Activated T-helper 17 cell treated with anti-CD3 and anti-CD28 coated beads, Interleukin-2, amount 50 U/mL, for 72 hours (primary cell): ENCODE measurements at places on chromosomes 4 and X. TPM values are rescaled to one million over a fixed set of nuclear protein-coding genes. Genes with fewer than 3 reads are reported as not detected.

DNA sequence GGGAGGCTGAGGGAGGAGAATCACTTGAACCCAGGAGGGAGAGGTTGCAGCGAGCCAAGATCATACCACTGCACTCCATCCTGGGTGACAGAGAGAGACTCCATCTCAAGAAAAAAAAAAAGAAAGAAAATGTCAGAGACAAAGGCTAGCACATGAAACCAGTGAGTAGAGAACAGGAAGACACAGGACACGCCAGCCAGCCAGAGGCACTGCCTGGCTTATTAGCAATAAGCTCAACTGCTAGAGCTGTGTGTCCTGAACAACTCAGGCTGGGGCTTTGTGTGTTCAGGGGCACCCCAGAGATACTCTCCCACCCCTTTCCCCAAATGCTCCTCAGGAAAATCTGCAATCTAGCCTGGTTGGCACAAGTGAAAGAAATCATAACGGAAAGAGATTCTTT, 60.0 kb downstream of the RHOH start:
- ATAC-seq = no peak

GPR101 gene
- not detected for total RNA-seq

EREG gene
- not detected for total RNA-seq

DNA sequence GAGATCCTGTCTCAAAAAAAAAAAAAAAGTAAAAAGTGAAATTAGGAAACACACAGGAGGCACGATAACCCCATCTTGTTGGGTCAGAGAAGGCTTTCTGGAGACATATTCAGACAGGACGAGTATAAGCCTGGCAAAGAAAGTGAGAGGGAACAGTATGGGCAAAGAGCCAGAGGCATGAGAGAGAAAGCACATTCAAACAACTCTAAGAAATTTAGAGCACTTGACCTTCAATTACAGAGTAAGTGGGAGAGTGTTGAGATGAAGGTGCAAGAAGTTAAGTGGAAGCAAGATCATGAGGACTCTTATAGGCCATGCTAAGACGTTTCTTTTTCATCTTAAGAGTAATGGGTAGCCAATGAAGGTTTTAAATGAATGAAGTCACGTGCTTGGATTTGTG, 70.4 kb downstream of the ELOVL6 start:
- no peak for ATAC-seq

FAM47B gene
- not detected for total RNA-seq

TECRL gene
- not detected for total RNA-seq

DNA sequence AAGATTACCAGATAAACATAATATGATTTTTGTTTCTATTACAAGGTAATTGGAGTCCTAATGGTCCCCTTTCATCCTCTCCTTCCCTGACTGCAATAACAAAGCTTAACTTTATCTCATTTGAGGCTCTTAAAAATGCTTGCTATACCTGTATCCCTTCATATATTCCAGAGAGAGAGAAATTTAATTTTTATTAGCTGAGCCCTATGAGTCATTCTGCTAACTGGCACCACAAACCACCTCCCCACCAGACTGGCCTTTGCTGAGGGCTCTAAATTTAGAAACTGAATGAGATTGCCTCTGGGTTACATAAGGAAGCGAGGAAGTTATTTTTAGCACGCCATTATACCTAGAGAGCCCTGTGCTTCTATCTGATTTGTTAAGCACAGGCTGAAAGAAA, 27.4 kb downstream of the CBLL2 start:
- ATAC-seq = no peak

DNA sequence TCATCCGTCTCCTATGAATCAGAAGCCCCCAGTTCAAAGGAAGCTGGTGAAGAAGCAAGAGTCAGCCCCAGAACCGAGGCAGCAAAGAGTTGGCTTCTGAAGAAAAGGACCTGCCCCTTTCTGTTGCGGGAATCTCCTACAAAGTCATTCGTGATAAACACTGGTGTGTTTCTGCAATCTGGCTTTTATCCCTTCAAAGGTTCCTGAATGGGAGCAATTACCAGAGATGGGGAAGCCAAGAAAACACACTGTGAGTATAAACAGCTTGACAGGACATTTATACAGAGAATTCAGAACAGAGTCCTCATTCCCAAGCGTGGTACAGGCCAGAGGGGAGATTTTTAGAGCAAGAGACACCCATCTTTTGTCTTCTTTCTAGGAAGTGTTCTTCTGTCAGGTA, 226.8 kb upstream of the LNX1 start:
- no peak for ATAC-seq

DNA sequence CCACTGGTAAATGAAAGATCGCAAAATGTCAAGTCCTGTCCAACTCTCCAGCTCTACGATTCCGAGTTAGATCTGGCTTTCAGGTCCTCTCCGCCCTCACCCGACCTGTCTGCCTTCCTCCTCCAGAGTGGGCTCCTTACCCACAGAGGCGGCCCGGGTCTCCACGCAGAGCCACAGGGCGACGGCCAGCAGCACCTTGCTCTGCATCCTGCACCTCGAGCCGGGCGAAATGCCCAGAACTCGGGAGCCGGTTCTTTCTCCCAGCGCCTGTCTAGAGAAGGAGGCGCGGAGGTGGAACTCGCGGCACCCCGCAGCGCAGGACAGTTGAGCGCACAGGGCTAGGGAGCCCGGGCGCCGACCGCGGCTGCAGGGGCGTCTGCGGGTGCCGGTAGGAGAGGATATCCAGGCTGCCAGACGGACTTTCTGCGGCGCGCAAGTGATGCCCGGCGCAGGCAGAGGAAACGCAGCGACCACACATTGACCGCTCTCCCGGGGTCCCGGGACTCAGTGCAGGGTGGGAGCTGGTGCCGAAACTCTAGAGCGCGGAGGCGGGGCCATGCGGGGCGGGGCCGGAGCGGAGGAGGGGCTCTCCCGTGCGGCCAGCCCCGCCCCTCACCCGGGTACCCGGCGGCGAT, at the start of gene KDR:
Gene KDR, minus strand, starts transcription at position 509 of the 635 bp plus-strand sequence. Its CDS starts 302 bp downstream, at position 207.
- no peak for ATAC-seq

GRCh38 chrX:112043997-112044396, 38.6 kb downstream of the TRPC5 start:
- no peak for ATAC-seq

DNA sequence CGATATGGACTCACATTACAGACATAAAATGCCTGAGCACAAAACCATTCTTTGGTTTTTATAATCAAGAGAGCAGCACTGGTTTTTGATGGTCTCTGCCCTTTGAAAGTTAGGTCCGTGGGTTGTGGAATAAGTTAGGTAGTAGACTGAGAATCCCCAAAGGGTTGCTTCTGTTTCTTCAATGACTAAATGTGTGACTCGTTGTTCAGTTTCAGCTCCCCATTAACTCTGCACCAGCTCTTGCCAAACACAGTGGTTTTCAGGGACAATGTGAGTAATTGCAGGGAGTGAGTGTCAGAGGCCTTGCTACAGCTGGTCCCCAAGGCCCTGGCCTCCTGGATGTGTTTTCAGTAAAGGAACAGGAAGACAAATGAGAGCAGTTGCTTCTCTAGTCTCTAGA, 24.8 kb downstream of the SMIM20 start:
- ATAC-seq = peak; percentile 97

DNA sequence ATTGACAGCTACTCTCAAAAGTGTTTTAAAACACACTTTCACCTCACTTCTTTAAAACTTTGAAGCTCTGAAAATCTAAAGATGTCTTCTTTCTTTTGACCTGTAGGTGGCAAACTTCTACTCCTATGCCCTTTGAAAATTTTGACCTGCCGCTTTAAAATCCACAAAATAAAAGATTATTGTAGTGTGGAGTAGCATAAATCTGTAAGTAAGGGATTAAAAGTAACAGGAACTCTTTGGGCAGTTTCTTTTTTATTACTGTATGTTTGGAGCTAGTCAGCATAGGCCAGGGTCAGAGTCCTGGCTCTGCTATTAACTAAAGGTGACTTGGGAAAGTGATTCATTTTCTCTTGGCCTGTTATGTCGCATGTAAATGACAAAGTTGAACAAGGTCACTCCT, 25.5 kb downstream of the BBS12 start:
- no peak for ATAC-seq

APLN gene
- 2.5 TPM for total RNA-seq

GRCh38 chr4:163747293-163747692, 252.8 kb downstream of the TMA16 start:
- no peak for ATAC-seq

MBNL3 gene
- total RNA-seq = 13.9 TPM

GRCh38 chr4:73871511-73872310, 2.5 kb downstream of the CXCL1 start:
- no peak for ATAC-seq

GPR143 gene
- total RNA-seq = not detected

- no peak for ATAC-seq
These were observed 212.9 kb downstream of the PDHA2 start for GRCh38 chr4:96052827-96053226.

UNC5C gene
- total RNA-seq = not detected

DNA sequence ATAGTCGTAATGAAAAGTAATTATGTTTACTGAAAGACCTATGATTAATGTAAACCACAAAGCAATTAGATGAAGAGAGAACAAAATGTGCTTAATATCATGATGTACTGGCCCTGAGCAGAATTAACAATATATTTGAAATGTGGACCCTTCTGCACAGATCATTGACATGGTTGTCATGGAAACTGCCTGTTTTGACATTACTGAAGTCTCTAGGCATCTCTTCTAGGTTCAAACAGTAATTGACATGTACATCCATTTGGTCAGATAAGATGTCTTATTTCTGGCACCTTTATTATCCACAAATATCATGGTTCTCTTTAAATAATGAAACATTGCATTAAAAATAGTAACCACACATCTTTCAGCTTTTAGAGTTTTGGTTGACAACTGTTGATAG, 251.7 kb upstream of the GNPDA2 start:
- ATAC-seq = no peak

DNA sequence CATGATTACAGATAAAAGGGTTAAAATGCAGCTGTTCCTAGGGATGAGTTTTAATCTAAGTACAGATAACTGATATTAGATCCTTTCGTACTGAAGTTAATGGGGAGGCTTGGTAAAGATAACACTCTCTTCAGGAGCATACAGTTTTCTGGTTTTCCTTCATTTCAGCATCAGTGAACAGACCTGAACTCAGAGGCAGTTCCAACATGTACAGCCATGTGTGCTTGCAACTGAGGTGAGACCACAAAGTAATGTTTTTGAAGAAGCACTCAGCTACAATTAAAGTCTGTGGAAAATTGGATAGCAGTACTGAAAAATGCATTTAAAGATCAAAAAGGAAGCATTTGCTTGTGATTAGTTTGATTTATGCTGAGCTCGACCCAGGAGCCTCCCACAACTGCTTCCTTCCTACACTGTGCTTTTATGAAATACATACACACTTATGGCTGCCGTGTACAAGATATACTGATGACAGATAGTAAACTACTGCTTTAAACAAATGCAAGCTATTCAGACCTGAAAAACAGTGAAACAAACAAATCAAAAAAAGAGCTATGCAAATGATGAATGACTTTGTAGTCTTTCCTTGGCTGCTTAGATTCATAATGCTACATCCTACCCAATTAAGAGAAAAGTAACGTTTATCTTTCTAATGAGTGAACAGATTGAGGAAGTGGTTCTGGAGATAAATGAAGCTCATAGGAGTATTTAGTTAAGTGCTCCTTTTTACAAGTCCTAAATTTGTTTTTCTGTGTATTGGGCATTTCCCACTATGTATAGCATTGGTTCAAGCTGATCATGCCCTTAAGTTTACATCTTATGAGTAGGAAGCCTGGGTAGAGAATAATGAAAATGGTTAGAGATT, 68.4 kb downstream of the PDLIM5 start:
- ATAC-seq = no peak

DNA sequence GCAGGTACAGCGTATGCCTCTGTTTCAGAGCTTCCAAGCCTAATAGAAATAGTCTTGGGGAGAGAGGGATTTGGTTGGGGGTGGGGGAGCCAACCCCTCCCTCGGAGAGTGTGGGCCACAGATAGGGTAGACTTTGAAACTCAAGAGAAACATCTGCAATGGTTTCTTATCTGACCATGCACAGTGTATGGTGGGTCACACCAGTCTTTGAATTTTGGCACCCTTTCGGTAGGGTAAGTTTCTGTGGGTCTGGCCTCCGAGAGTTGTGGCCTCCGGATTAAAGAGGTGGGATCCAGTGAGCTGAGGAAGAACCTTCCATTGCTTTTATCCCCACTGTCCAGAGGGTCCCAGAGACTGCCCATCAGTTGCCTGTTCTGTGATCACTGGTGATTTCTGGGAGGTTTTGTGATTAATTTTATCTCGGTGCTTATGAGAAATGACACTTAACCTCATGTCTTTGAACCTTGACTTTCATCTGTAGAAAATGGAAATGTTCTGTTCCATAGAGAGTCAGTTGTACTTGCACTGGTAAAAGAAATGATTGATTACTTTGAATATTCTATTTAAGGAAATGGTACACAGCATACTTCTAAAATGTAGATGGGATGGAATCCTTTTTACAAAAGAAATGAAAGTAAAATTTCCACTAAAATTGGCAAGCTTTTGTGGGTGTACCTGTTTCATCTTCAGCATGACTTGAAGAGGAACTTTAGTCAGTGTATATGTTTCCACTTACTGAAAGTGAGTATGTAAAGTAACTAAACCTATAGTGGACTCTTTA, 62.7 kb downstream of the TMEM131L start:
- peak; percentile 80 for ATAC-seq

DGKK gene
- total RNA-seq = not detected

DNA sequence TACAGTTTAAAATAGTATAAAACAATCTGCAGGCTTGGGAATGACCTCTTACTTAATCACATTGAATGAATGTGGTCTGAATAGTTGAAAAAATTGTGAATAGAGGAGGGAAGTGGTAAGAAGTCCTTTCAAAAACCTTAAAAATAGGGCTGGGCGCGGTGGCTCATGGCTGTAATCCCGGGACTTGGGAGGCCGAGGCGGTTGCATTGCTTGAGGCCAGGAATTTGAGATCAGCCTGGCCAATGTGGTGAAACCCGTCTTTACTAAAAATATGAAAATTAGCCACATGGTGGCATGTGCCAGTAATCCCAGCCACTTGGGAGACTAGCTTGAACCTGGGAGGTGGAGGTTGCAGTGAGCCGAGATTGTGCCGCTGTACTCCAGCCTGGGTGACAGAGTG, 36.5 kb downstream of the HERC3 start:
- no peak for ATAC-seq

DNA sequence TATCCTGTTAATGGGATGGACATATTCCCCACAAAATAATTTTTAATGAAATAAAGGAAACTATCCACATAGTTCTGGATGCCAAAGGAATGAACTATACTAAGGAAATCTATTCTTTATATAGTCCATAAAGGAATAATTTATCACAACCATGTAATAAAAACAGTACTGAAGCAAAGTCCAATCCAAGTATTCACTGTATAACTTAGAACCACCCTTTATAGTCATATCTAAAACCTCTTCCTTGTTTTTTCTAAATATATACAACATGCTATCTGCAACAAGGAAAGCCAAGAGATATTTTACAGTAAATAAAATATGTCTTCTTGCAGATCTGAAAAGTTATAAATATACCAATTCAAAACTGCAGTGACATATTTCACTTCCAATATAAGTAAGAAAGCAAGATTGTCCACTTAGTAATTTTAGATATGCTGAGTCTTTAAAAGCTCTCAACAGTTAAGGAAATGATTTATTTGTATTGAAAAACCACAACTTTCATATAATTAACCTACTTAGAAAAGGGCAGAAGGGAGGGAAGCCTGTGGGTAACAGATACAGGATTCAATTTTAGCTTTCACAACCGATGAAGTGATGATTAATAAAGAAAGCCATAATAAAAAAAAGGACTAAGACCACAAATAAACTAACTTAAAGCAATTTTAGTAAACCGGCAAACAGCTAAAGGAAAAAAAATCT, 8.0 kb downstream of the NR3C2 start:
- peak; percentile 90 for ATAC-seq
